ENCODE measurements at places on chromosomes 1 and 21.

DNA sequence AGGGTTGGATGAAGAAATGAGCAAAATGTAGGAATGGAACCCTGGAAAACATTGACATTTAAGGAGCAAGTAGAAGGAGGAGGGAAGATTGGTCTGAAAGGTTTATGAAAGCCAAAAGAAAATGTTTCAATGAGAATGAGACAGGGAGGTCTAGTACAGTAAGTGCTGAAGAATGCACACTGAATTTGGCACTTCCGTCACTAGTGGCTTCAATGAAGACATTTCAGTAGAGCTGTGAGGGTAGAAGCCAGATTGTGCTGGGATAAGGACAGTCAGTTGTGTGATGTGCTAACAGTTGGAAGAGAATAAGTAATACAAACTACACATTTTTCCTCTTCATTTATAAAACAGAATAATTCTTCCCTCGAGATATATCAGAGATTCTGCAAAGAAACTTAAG, 17.1 kb downstream of the THEM4 start:
- DNase-seq: peak; percentile 54

- no peak for DNase-seq
These were observed 39.7 kb downstream of the ADARB1 start for GRCh38 chr21:45114072-45114471.

DNA sequence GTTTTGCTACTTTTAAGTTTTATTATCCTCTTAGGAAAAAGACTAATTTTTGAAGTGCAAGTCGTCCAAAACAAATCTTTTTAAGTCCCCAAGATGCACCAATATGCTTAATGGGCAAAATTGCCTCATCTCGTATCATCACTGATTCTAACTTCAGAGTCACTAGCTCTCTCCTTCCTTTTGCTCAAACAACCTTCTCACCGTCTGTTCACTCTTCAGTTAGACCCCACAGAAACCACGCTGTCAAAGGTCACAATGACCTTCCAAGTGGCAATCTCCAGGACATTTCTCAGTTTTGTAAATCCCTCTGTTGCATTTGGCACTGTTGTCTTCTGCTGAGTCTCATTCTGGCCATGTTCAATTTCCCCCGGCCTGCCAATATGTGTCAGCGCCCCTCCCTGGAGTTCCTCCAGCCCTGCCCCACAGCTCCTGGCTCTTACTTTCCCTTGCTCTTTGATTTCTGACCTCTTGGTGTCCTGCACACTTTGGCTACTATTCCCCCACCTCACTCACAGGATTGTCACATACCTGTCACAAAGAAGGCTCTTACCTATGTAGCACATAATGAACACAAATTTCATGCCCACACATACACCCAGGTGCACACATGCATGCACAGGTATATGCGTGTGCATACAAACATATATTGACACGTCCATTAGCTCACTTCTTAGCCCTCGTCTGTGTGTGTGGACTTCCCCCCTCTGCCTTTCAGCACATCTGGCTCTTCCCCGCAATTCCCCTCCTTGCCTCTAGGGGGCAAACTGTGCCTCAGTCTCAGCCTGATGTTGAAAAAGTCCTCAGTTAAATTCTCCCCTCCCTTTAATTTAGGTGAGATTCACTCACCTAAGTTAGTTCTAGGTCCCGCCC, 354.0 kb upstream of the DUSP10 start:
- no peak for DNase-seq

DNA sequence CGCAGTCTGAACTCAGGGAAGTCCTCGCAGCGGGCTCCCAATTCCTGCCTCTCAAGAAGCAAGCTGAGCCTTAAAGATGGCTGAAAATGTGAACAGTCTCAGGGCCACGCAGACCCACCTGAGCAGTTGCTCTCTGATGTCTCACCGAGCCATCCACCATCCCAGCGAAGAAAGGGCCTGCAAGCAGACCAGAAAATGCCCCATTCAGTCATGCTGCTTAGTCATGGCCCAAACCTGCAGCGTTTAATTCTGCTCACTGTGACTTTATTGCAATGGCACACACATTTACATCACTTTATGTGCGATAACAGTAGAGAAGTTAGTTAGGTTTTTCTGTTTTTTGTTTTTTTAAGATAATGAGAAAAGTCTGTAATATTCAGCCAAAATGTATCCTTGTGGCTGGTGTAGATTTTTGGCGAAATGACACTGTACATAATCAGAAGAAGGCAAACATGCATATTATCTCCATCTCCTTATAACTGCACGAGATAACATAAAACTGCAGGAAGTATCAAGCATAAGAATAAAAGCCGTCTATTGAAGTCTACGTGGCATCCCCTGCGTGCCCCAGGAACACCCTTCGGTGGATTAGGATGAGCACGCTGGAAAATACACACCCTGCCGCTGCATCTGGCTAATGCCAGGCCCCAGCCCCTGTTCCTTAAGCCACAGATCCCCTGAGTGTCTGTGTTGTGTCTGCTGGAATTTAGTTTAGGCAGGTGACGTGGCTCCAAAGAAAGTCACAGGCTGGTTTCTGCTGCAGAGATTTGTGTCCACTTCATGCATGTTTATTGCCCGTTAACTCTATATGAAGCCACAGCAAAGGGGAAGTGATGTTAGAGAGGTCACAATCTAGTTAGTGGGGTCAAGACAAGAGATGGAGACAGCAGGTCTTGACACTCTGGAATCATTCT, 119.8 kb upstream of the IRF2BP2 start:
- DNase-seq: peak; percentile 77

GRCh38 chr1:113780374-113781146, 21.3 kb upstream of the PHTF1 start:
- no peak for DNase-seq

DNA sequence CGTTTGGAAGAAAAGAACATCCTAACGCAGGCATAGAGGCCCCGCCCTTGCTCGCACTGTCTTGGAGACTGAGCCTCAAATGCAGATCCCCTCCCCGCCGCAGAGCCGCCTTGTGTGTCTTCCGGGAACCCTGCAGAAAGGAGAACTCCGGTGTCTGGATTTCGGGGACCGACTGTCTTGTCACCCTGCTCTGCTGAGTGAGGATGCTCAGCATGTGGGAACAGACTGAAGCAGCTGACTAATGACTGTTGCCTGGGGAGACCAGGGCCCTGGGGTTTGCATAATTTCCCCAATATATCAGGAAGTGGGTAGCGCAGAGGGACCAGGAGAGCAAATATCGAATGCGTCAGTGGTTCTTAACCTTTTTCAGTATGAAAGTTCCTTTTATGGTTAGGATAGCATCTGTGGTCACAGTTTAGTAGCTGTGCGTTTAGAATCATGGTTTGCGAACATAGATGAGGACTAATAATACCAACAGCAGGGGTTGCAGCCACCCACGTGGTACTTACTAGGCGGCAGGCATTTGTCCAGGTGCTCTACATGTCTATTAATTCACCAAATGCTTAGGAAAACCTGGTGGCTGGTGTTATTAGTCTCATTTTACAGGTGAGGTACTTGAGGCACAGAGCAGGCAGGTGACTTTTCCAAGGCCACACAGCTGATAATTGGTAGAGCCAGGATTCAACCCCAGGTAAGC, 14.3 kb downstream of the GPR137B start:
- DNase-seq: no peak

DNA sequence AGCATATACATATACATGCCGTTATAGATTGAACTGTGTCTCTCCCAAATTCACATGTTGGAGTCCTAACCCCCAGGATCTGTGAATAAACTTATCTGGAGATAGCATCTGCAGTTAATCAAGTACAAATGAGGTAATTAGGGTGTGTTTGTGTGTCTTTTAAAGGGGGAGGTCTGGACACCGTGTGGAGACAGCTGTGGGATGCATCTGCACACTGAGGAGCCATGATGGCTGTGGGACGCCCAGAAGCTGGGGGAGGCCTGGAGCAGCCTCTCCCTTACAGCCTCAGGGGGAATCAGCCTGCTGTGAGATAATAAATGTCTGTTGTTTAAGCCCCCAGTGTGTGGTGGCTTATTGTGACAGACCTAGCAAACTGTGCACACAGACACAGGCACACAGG, 51.8 kb upstream of the COL18A1 start:
- DNase-seq: no peak

DNA sequence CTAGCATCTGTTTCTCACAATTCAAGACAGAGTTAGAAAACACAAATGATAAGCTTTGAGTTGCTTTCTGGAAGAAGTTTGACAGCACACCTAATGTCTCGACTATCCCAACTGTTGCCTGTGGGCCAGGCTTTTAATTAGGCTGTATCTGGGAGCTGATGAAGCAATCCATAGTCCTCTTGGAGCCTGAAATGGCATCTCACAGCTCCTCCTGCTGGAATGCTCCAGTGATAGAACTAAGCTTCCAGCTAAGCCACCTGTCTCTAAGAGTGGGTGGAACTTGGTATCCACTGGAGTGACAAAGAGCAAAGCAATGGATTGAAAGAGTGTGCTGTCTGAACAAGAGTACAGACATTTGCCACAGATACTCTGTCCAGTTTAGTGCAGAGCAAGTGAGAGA, 605.3 kb upstream of the NR5A2 start:
- peak; percentile 20 for DNase-seq

DNA sequence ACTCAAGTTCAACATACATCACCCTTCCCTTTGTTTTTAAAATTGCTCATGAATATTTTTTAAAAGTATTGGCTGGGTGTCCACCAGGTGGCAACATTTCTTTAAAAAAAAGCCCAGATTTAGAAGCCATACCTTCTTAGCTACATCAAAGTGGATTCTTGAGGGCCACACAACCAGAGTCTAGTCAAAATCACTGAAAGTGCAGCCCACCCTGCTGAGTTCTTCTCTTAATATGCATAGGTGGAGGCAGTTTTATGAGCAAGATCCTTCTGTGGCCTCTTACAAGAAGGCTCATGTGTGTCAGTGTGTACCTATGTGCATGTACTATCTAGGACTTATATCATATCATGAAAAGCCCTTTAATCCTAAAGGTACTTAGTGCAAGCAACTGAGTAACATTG, 16.9 kb upstream of the GNG12 start:
- DNase-seq: peak; percentile 57

GRCh38 chr1:32334864-32335534, 1.0 kb downstream of the MARCKSL1 start:
- peak; percentile 57 for DNase-seq

DNA sequence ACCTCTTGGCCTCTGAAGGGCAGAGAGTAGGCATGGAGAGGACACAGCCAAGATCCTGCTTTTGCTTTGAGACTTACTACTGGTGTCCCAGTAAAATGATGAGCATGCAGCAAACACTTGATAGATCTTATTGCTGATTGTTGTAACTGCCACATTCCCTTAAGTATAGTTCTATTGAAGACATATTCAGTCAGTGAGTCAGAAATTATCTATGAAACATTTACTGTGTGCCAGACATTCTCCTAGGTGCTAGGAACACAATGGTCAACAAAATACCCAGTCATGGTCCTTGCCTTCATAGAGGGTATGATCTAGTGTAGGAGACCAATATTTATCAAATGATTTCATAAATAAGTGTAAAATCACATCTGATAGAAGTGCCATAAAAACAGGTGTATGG, 13.6 kb downstream of the STYXL2 start:
- DNase-seq: no peak

DNA sequence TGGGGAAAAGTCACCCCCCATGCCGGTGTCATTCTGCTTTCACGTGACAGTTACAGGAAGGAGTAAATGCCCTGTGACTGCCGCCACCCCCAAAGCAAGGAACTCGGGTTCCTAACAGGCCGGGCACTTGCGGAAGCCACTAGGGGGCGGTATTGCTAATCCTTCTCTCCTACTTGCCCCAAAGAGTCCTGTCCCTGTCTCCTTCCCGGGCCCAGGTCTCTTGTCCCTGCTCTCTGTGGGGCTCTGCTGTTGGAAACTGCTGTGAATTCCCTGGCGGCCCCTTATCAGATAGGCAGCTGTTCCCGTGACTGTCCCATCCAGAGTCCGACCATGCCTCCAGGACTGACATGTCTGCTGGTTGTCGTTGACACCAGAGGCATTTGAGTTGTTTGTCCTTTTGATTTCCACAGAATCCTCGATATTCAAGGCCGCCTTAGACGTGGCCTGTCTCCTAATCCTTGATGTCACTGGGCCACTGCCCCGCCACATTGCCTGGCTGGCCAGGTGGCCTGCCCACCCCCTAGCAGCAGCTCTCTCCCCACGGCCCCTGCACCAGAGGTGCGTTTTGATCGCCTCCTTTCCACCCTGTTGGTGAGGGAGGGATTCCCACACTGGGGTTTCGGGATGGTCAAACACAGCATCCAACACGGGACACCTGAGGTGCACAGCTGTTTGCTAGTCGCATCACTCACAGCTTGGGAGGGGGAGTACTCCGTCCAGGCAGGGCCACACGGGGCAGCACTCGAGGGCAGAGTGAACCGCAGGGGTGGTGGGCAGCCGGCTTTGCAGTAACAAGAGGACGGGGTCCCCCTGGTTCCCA, 37.3 kb downstream of the CHAF1B start:
- peak; percentile 69 for DNase-seq

DNA sequence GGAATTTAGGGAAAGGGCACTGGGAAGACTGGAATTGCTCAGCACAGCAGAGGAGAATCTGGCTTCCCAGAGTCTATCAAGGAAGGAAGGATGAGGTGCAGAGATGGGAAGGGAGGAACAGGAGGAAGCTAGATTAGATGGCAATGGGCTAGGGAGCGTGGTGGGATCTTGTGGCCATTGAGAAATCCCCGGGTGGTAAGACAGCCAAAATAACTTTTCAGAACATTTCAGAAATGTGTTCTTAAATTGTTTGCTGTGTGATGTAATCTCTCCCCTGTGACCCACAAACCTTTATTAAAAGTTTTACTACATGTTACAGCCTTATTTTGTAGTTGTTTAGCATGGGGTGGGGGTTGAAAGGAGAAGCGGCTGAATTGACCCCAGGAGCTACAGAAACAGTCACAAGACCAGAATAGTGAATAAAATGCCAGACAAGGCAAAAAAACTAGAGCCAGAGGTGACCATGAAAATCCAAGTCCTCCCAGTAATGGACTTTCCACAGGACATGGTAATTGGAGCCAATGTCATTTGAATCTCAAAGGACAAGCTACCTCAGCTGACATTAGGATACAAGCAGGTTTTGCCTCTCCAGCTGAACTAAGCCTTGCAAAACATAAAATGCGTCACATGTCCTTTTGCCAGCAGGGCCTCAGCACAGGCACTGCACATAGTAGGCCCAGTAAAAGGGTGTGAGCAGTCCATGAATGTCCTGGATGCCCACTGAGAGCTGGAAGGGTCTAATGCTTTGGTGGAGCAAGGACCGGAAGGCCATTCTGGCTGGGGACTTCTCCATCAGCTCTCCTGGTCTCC, 980 bp upstream of the AHCYL1 start:
- DNase-seq: no peak

DNA sequence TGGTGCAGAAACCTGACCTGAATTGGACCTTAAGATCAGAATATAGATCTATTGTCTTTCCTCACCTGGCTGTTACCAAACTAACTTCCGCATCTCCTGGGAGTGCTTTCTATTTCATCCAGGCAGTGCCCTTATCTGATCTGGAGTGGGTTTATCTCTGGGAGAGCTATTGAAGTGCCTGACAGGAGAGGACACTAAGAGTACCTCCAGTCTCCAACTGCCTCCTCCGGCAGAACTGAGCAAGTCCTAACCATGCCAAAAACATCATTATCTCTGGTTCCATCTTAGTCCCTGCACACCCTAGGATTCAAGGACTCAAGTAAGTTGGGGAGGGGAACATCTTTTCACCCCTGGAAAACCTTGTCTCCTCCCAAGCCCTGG, 12.4 kb upstream of the KCNJ15 start:
- DNase-seq: no peak

Measured in fibroblast of skin of right biceps (primary cell).